ELF-1 (cell line): ENCODE measurements at places on chromosomes 5 and 9.
A peak's percentile ranks its signal among the peaks of the same experiment; 100 is the strongest.

GRCh38 chr9:19028835-19029451 is 4.1 kb downstream of the SAXO1 start:
- DNase-seq = peak; percentile 60

- DNase-seq = peak; percentile 38
These were observed 6.5 kb downstream of the UNC5A start for GRCh38 chr5:176816791-176817347.

- no peak for DNase-seq
These were observed 493.7 kb upstream of the SGCD start for GRCh38 chr5:155833287-155833686.

DNA sequence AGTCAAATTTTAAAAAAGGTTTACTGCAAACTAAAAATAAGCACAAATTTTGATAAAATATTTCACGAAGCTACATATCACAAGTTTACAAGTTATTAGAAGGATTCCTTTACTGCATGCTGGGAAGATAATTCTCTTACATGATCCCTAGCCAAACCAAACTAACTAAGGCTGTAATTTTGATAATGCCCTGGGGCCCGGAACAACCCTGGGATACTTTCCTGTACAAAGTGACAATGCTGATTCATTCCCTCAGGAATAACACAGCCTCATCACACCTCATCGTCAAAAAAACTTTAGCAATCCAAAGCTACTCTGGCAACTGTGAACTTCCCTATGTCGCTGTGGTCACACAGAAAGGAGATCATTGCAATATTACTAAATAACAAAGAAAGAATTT is 402.9 kb downstream of the RAB3C start:
- DNase-seq = no peak

GRCh38 chr5:171969288-171969880 is 37.1 kb downstream of the FBXW11 start:
- no peak for DNase-seq

- DNase-seq = peak; percentile 89
These were observed 487.3 kb downstream of the CCDC171 start for GRCh38 chr9:16039988-16040761.

DNA sequence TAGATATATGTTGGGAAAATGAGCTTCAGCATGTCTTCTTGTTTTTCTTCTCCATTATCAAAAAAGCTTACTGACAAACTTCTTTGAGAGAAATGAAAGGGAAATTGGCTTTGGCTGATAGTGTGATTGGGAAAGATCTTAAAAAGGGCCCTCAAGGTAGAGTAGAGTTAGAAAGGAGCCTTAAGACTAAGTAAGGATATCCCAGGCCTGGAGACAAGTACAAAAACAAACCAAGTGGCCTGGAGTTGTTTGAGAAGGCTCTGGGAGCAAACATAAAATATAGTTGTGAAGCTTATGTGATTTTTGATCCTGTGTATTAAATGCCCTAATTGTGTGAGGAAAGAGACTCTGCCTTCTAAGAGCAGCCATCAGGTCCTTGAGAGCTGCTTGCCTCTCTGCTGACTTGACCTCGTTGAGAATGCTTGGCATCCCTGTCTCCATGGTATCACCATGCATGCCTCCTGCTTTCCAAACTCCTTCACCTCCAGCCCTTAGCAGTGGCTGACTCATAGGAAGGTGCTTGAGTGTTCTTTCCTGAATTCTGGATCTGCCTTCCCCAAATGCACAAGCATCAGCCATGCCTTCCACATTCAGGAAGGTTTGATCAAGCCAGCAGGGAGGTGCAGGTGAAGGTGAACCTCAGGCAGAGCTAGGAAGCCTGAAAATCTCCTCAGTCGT is 78.9 kb downstream of the SMARCA2 start:
- peak; percentile 16 for DNase-seq

DNA sequence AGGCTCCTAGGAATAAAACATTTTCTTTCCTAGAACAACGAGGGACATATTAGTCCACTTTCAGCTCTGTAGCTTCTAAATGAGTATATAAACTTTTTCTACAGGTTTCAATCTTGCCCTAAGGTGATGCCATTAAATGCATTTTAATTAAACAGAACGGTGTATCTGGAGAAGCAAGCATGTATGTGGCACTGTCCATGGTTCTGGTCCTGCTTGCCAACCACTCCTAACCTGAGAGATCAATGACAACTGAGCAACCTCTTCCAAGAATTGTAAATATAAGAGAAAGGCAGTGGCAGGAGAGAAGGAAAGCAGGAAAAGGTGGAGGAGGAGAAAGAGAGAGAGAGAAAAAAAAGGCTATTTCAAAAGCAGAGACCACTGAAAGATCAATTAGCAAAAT is 95.6 kb upstream of the SPOCK1 start:
- no peak for DNase-seq

DNA sequence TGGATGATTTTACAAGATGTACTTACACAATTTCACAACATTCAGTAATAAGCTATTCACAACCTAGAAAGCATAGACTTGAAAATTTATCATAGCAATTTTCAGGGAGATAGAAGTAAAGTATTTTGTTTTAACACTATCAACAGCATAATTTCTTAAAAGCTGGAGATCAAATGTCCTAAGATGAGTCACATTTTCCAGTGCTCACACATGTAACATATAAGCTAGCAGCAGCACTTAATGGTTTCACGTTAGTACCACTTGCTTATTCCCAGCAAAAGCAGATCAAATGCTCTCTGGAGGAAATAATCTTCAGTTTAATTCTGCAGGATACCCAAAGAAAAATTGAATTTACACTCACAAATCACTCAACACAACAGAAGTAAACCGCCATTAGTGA is 6.5 kb downstream of the OR13C8 start:
- no peak for DNase-seq

- DNase-seq = no peak
These were observed 58.6 kb downstream of the ITGA1 start for GRCh38 chr5:52846182-52846842.

DNA sequence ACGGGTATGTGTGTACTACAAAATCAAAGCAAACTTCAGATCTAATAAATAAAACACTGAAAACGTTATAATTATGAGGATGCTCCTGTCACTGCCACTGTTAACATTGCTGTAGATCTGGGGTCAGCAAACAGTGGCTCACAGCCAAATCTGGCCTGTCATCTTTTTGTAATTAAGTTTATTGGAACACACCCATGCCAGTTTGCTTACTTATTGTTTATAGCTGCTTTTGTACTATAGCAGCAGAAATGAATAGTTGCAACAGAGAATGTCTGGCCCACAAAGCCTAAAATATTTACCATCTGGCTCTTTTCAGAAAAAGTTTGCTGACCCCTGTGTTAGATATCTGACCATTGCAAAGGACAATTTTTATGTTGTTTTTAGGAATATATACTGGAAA is 32.1 kb downstream of the PRRC1 start:
- no peak for DNase-seq

DNA sequence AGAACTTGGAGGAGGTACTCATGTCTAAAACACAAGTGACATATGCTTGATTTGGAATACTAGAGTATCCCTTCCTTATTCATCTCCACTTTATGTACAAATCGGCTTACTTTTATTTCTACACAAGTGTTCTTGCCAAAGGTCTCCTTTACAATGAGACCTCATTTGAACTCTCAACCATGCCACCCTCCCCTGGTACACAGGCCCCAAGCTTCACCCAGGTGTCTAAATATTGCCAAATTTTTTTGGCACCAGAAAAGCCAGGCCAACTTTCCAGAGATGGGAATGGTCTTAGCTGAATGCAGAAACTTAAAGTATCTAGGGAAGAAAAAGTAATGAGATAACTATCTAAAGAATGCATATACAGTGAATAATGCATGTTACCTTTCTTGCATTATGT is 18.9 kb downstream of the LYSMD3 start:
- DNase-seq = no peak

DNA sequence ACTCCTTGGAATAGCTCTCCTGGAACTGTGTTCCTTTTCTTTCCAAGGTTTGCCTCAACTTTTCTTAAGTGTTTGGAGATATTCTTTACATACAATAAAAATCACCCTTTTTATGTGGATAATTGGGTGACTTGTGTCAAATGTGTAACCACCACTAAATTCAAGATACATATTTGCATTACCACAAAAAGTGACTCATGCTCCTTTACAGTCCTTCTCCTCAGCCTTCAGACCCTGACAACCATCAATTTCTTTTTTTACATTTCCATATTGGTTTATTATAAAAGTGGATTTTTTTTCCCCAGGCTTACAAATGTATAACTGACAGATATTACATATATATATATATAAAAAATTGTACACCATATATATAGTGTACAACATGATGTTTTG is 372.0 kb upstream of the KCNN2 start:
- no peak for DNase-seq

GRCh38 chr5:69167493-69167855 is 524 bp downstream of the CCNB1 start:
- peak; percentile 60 for DNase-seq

- no peak for DNase-seq
These were observed 94.9 kb upstream of the GRHPR start for GRCh38 chr9:37327553-37327952.

DNA sequence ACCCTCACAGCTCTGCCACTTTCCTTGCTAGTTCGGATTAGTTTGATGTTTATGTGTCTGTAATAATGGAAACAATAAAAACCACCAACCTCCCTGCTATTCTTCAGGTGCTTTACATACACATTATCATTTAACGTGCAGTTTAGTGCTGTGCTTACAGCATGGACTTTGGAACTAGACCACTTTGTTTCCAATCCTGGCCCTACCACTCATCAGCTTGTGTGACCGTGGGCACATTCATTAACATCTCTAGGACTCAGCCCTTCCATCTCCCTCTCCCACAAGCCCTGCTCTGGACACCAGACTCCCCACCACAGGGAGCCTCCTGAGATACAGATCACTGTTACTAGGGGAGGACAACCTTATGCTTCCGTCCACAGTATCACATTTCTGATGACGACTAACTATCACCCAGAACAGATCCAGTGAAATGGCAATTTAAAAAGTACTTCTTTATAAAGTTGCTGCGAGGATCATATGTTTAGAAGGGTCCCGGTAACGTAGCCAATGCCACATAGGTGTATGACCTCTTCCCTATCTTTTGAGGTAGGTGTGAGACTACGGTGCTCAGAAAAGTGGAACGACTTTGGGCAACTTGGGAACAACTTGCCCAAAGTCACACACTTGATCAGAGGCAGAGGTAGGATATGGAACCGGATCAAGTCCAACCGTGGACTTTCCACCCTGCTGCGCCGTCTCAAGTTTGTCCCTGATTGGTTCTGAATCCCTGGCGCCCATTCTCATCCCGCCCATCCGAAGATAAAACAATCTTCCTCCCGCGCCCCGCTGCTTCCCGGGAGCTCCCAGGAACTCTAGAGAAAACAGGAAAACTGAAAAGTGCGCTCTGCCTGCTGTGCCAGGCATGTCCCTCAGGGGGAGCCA is 132.4 kb upstream of the NIPBL start:
- DNase-seq = peak; percentile 93

GRCh38 chr9:117273612-117274011 is 141.2 kb downstream of the ASTN2 start:
- no peak for DNase-seq

GRCh38 chr5:94932259-94932658 is 313.8 kb downstream of the SLF1 start:
- DNase-seq = no peak

DNA sequence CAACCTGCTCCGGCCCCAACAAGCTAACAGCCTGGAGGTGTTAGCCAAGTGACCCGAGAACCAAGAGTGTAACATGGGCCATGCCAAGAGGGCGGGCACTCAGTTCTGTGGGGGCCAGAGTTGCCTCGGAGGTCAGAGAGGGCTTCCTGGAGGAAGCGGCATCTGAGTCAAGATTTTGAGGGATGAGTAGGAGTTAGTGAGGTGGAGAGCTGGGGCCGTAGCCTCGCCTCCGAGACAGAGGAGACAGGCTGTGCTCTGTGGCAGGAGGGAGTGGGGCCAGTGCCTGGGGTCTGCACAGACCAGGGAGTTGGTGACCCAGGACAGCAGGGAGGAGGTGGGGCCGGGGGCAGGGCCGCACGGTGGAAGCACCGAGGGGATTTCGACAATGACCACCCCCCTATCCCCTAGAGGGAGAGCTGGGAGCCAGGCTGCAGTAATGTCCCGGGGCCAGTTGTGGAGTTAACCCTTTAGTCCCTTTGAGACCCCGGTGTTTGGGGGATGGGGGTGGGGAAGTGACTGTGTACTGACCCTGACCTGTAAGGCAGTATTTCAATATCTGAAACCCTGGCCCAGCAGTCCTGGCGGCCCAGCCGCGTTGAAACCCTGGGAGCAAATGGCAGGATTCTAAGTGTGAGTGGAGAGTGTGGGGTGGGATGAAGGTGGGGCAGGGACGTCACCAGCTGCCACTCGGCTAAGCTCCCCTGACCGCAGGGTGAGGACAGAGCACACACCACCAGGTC is 148.7 kb upstream of the COL5A1 start:
- DNase-seq = no peak

GRCh38 chr9:76926324-76926741 is 20.4 kb upstream of the PRUNE2 start:
- no peak for DNase-seq

- DNase-seq = peak; percentile 84
These were observed 3.0 kb downstream of the N4BP3 start for GRCh38 chr5:178116143-178116885.

GRCh38 chr5:138241688-138242571 is 28.8 kb upstream of the CDC23 start:
- DNase-seq = peak; percentile 77

GRCh38 chr5:82151204-82151603 is 127.0 kb downstream of the RPS23 start:
- DNase-seq = no peak

DNA sequence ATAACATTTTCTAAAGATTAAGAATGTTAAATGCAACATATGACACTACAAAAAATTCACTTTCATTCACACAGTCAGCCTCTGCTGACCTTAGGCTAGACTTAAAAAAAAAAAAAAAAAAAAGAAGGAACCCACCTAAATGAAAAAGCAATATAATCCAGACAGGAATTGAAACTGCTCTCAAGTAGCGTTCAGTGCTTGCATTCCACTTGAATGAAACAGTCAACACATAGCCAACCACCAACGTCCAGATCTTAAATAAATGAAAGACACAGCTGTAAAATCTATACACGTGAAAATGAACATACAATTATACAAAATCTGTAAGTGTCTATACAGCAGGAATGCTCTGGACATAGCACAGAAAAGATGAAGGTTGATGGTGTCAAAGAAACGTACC is 11.4 kb downstream of the TMEM245 start:
- DNase-seq = no peak

DNA sequence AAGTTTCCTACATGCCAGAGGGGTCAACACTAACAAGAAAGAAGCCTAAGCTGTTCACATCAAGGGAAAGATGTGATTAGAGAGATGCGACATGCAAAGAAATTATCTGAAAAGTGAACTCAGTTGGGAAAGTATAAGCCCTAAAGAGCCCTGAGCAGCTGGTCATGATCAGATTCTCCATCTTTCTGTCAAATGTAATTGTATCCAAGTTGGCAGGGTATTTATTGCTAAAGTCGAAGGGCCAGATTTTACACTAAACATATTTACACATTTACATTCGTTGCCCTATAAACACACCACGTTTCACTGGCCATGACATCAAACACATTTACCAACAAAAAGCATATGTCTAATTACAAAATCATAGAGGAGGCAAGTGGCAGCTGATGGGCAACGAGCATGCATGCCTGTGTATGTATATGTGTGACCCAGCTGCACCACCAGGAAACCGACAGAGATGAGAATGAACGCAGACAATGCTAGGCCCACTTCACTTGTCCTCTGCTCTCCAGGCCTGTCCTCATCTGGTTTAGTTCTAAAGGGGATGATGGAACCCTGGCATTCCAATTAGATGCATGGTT is 6.3 kb downstream of the FOXD1 start:
- DNase-seq = no peak

- no peak for DNase-seq
These were observed 219.9 kb upstream of the NREP start for GRCh38 chr5:111976705-111977435.
